ENCODE measurements at places on chromosomes 5 and 9.

DNA sequence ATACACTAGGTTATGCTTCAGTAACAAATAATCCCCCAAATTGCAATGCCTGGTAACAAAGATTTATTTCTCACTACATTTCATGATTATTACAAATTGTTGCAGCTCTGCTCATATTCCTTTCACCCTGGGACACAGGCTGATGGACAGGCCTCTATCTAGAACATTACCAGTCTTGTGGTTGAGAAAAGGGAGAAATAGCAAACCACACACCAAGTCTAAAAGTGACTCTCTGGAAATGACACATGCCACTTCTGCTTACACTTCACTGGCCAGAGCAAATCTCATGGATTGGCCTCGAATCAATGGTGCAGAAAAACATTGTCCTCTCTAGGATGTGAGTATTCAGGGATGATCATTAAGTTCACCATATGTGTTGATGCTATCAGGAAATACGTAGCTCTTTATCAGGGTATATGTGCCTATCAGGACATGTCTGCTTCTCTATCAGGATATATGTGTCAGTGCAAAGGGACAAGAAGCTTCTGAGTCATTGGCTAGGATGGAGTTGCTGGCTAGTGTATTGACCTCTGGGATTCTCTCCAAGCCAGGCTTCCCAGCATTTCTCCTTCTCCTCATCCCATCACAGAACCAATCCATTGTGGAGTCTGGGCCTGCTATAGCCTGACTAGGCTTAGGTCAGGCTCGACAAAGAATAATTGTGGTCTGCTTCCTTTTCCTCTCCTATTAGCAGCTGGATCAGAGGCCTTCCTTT, 91.1 kb upstream of the CEP78 start:
- DNase-seq: no peak

DNA sequence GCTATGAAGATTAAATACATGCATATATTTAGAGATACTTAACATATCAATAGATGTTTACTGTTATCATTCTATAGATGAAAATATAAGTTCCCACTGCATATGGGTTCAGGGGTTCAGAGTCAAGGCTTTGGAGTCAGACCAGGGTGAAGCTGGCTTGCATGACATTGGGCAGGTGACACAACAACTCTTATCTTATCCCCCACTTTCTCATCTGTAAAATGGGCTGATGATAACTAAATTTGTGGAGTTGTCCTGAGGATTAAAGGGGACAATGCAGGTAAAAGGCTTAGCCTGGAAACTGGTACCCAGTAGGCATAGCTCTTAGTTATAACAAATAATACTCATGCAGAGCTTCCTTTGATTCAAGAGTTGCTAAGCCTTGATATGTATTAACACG, 72.6 kb upstream of the BRINP1 start:
- no peak for DNase-seq

GRCh38 chr5:135873831-135874230, 21.8 kb downstream of the IL9 start:
- DNase-seq: no peak

GRCh38 chr5:92548346-92548745, 1032.7 kb downstream of the NR2F1-AS1 start:
- no peak for DNase-seq

- DNase-seq: no peak
These were observed 674 bp downstream of the LHFPL2 start for GRCh38 chr5:78647838-78648358.

- no peak for DNase-seq
These were observed 59.6 kb downstream of the ARHGAP26 start for GRCh38 chr5:142829801-142830220.

- no peak for DNase-seq
These were observed 24.6 kb downstream of the CSF2 start for GRCh38 chr5:132098151-132098594.

- DNase-seq: no peak
These were observed 5.6 kb upstream of the PURA start for GRCh38 chr5:140108093-140109017.

- DNase-seq: no peak
These were observed 48.4 kb downstream of the CCDC125 start for GRCh38 chr5:69284203-69284602.

DNA sequence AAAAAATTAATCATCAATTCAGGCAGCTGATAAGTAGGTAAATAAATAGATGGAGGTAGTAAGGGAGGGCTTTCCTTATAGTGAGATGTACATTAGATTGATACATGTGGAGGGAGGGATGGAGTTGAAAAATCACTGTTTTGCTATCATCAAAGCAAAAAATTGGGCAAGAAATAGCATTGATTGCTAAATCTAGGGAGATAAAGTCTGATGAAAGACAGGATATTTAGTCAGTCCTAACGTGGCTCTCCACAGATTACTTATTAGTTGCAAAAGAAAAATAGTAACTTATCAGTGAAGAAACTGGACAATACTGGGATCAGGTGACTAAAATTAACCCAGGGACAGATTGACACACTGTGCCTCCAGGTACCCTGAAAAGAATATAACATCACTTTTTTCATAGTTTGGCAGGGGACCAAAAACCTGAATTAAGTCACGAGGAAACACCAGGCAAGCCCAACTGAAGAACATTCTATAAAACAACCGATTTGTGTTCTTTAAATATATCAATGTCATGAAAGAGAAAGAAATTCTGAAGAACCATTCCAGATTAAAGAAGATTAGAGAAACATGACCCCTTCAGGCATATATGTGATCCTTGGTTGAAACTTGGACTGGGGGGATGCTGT, 27.1 kb upstream of the GOLPH3 start:
- no peak for DNase-seq

- peak; percentile 29 for DNase-seq
These were observed 43.8 kb downstream of the STOM start for GRCh38 chr9:121326130-121326838.

GRCh38 chr5:167051402-167051768, 1240.1 kb upstream of the WWC1 start:
- no peak for DNase-seq

GRCh38 chr9:26033336-26033735, 355.1 kb upstream of the TUSC1 start:
- DNase-seq: no peak

- no peak for DNase-seq
These were observed at the start of gene VCAN for GRCh38 chr5:83471405-83472212. Gene VCAN (plus strand): TSS chr5:83471744. CDS start chr5:83483519, 11,775 bp downstream.

GRCh38 chr9:93091056-93091452, 5.0 kb upstream of the CARD19 start:
- no peak for DNase-seq

DNA sequence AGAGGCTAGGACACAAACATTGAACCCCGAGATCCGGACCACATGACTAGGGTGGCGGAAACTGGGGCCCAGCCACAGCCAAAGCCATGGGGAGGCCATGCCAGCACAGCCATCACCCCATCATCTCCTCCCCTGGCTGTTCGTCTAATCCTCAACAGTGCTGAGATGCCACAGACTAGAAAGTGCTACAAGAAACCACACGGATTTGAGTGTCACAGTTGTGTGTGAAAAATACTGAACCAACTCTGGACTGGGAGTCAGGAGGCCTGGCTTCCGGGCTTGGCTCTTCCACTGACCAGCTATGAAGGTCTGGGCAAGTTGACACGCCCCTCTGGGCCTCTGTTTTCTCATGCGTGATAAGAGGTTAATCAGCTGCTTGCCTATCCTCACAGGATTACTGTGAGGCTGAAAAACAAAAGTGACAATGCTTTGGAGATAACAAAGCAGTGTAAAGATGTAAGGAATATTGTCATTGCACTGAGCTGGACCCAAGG, 38.8 kb upstream of the SHB start:
- no peak for DNase-seq

DNA sequence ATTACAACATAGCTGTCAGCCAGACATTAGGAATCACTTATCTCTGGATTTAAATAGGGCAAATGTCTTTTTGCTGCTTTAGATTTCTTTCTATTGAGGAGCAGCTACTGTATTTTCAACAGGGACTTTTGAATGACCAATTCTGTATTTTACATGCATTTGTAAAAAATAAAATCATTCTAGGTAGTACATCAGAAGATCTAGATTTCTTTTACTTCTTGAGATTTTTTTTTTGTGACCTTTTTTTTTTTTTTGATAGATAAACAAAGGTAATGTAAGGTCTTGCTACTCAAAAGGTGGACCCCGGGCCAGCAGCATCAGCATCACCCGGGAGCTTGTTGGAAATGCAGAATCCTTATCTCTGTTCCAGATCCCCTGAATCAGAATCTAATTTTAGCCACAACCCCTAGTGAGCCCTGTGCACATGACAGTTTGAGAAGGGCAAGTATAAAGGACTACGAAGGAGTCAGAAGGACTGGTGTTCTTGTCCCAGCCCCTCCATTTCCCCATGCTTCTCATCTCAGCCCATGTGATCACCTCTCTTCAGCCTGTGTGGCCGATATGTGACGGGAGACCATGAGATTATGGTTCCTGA, 37.7 kb upstream of the CKMT2 start:
- no peak for DNase-seq

DNA sequence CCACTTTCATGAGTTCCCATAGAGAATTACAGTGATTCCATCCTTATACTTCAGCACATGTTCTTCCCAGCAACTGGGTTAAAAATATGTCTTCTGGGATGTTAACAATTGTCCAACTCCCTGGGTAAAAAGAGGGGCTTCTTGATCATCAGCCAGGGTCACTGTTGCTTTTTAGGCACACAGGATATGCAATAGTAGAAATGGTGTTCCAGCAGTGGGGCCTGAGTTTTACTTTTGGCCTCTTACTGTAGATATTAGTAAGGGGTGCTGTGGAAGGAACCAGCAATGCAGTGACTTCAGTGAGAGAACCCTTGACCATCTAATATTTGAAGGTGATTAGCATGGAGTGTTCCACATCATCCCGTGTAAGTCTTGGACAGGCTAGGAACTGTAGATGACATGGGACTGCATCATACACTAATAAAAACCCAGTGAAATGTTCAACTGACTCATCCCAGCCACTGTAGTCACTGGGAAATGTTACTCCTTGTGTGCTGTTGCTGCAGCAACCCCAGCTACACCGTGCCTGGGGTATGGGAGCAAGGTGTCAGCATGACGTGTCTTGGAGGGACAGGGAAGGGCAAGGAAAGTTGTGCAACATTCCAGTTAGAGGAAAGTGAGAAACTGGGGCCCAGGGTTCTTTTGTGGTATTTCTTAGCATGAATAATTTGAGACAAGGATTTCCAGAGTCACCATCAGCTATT, 610.9 kb downstream of the RAB3C start:
- DNase-seq: peak; percentile 100

DNA sequence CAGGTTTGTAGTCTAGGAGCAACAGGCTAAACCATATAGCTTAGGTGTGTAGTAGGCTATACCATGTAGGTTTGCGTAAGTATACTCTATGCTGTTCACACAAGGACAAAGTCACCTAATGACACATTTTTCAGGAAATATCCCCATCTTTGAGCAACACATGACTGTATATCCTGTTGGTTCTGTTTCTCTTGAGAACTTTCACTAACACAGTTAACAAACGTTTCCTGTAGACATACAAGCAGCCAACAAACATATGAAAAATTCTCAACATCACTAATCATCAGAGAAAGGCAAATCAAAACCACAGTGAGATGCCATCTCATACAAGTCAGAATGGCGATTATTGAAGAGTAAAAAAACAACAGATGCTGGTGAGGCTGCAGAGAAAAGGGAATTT, 68.2 kb downstream of the NR2F1-AS1 start:
- DNase-seq: peak; percentile 34

DNA sequence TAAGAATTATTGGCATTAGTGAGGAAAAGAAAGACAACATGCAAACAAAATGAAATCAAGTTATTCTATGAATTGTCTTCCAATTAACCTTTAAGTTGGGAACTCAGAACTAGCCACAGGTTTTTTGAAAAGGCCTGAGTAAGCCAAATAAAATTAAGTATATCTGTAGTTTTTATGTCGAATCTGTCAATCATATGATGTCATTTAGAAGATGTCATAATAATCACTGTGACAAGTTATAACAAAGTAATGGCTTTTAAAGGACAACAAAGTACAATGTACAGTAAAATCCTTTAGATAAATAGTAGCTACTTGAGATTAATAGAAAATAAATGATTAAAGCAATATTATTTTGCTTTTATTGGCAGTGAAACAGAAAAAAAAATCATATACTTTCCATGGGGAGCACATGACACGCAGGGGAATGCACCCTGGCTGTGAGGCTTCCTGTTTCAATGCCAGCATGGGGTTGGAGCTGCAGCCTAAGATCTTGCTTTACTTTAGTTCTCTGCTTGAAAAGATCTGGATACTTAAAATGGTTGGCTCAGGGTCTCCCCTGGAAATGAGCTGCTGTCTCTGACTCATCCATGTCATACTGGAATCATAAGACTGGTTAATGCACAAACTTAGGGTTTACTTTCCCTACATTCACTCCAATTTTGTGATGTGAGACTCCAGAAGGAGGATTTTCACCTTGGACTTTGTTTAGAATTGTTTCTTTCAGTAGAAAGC, 284.3 kb downstream of the TAF11L14 start:
- DNase-seq: no peak

- DNase-seq: no peak
These were observed 64.5 kb upstream of the UBTD2 start for GRCh38 chr5:172348084-172348483.

GRCh38 chr9:93776873-93777272, 178.3 kb downstream of the BARX1 start:
- no peak for DNase-seq

DNA sequence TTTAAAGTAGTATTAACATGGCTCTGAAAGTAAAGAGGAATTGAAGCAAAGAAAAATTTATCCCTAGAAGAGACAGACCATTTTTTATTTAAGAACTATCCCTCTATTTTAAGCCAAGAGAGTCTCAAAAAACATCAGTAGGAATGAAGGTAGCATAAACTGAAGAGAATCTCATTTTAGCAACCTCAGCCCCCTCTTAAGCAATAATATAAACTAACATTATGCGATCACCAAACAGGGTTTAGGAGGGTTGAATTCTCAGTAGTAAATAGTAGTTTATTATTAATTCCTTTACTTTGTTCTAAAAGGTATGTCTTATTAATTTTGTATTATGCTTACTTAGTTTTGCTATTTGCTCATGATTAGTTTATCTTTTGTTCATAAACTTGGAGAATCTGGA, 287.4 kb downstream of the CDK5RAP2 start:
- no peak for DNase-seq

DNA sequence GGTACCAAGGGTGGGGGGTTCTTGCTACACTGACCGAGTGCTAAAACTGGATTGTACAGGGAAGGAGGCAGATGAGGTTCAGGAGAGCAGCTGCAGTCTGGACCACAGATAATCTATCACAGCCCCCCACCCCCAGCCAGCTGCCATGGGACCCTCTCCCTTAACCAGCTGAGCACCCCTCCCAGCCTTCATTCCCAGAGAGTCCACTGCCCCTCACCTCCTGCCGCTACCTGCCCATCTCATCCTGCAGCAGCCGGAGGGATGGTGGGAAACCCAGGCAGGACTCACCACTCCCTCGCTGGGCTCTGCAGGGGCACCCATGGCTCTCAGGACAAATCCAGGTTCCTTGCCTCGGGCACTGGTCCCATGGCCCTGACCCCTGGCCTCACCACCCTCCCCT, 66.7 kb downstream of the MRPL36 start:
- no peak for DNase-seq

GRCh38 chr5:154141745-154142221, 48.8 kb upstream of the GALNT10 start:
- no peak for DNase-seq

GRCh38 chr5:52987711-52988331, 1.3 kb upstream of the ITGA2 start:
- DNase-seq: peak; percentile 98

GRCh38 chr9:108022246-108022935, 532.8 kb upstream of the KLF4 start:
- DNase-seq: peak; percentile 26

GRCh38 chr5:77629509-77630113, 8.9 kb downstream of the OTP start:
- no peak for DNase-seq

Measured in epithelial cell of prostate (primary cell).